Prostate gland (tissue), 2 donors: ENCODE measurements at places on chromosomes 5 and 9.

GRCh38 chr5:180121826-180122413 lies 50.4 kb upstream of the RNF130 start:
- DNase-seq: no peak

DNA sequence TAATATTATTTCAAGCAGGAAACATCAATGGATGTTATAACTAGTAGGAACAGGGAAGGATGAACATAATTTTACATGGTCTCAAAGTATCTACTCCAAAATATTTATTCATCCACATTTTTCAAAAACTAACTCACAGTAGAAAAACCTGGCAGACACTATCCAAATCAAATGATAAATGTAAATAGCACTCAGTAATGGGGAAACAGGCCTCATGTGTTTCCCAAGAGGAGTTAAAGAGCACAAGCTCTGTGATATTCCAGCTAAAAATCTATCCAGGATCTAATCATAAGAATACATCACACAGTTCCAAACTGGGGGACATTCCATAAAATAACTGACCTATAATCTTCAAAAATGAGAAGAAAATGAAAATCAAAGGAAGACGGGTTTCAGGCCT lies 443.1 kb downstream of the ZNF608 start:
- no peak for DNase-seq

- DNase-seq: no peak
Measured at GRCh38 chr5:6780802-6781391, 67.7 kb downstream of the TENT4A start.

- DNase-seq: no peak
Measured at GRCh38 chr5:24363789-24364481, 280.8 kb downstream of the CDH10 start.

GRCh38 chr5:140207250-140207964 lies 32.4 kb downstream of the CYSTM1 start:
- no peak for DNase-seq

DNA sequence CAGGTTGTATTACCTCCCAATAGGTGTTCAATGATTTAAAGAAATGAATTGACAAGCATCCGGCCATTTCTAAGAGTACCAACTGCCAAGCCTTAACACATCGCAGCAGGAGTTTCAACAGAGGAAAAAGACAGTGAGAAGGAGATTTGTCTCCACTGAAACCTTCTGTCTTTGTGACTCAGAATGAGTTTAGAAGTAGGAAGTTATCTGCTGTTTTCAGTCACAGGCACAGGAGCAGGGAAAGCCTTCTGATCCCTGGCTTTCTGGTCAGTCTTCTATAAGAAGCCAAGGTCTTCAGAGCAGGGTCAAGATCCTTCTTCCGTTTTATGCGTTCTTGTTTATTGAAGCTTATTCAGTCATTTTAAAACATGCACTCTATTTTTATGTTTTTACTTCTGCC lies 390.7 kb upstream of the PCSK5 start:
- DNase-seq: no peak

GRCh38 chr5:11104651-11105112 lies 343.6 kb upstream of the DAP start:
- no peak for DNase-seq
